ENCODE measurements at places on chromosomes 13 and 19. TPM values are rescaled to one million over a fixed set of nuclear protein-coding genes. Genes with fewer than 3 reads are reported as not detected.

- no peak for DNase-seq
- H3K27me3 ChIP-seq, result no peaks in the 10 kb centered on the region
- no peak overlapping the region for H3K4me3 ChIP-seq
- H3K36me3 ChIP-seq, result no peaks in the 10 kb centered on the region
These were observed 1093.0 kb upstream of the MIR17HG start for GRCh38 chr13:90254437-90254836.

Gene CGB2
- total RNA-seq, result not detected

Gene PIK3R2
- 21.8 TPM for total RNA-seq

GRCh38 chr13:30776661-30777060 lies 41.3 kb downstream of the ALOX5AP start:
- H3K27me3 ChIP-seq, result no peaks in the 10 kb centered on the region
- H3K4me3 ChIP-seq, result no peak overlapping the region
- H3K27ac ChIP-seq, result no peak overlapping the region

DNA sequence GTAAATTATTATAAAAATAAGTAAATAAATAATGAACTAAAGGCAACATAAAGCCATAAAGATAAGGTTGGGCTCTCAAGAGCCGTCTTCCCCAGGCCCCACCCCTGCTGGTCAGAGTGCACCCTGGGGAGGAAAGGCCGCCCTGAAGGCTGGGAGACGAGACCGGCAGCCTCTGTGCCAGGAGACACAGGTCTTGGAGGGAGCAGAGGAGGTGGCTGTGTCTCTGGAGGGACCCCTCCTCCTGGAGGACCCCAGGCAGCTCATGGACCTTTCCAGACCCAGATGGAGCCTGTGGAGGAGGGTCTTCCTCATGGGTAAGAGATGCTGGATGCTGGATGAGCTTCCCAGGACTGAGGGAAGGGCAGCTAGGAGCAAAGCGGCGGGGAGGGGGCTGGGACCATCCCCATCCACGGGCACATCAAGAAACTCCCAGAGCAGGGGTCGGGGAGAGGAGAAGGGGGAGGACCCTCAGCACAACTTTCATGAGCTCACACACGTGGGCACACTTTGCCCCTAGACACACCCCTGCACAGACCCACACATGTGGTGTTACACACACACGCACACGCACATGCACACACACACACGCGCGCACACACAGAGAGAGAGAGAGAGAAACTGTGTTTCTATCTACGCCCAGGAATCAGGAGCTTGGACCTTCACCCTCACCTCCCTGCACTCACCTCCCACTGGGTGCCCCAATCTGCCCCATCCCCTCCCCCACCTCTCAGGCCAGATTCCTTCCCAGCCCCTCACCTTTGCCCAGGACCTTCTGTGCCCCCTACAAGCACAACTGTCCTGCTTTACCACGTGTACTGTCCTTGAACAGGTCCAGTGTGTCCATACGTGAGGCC lies at the start of gene CEACAM18:
CEACAM18 (plus strand) TSS at position 159 of the 854 bp plus-strand sequence.
- no peak for DNase-seq
- H3K36me3 ChIP-seq, result no peaks in the 10 kb centered on the region
- no peaks in the 10 kb centered on the region for H3K27me3 ChIP-seq
- H3K4me3 ChIP-seq, result no peak within 1 kb of the TSS
- no peak within 1 kb of the TSS for H3K27ac ChIP-seq
- no peaks in the 10 kb centered on the region for H3K4me1 ChIP-seq

- H3K36me3 ChIP-seq, result no peaks in the 10 kb centered on the region
- no peak overlapping the region for H3K4me3 ChIP-seq
- no peak overlapping the region for H3K27ac ChIP-seq
- no peaks in the 10 kb centered on the region for H3K4me1 ChIP-seq
These were observed 21.9 kb upstream of the TTYH1 start for GRCh38 chr19:54393381-54393780.

DNA sequence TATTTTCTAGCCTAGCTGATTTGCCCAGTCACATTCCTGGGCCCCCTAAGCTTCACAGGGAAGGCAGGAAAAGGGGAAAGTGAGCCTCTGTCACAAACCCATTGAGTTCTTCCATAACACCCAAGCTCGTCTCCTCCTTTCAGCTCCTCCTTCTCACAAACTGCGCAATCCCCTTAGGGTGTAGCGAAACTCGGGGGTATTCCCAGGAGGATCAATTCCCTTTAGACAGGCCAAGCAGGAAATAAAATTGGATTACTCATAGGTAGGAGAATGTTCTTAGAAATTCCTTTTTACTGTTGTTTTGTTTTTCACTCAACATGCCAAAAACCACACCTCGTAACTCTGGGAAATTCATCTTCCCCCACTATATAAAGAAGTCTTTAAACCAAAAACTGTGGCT lies 139.3 kb downstream of the IRS2 start:
- no peak overlapping the region for H3K4me3 ChIP-seq
- no peaks in the 10 kb centered on the region for H3K27me3 ChIP-seq
- no peaks in the 10 kb centered on the region for H3K4me1 ChIP-seq
- no peak for DNase-seq
- H3K36me3 ChIP-seq, result no peaks in the 10 kb centered on the region

Gene APC2
- 0.26 TPM for total RNA-seq

Gene CPT1C
- total RNA-seq, result 6.5 TPM

GRCh38 chr13:88526186-88526852 lies 855.1 kb downstream of the SLITRK5 start:
- no peaks in the 10 kb centered on the region for H3K36me3 ChIP-seq
- H3K27me3 ChIP-seq, result no peaks in the 10 kb centered on the region
- no peak overlapping the region for H3K27ac ChIP-seq
- H3K4me1 ChIP-seq, result no peaks in the 10 kb centered on the region
- DNase-seq, result no peak

- no peaks in the 10 kb centered on the region for H3K4me1 ChIP-seq
- H3K36me3 ChIP-seq, result no peaks in the 10 kb centered on the region
- H3K4me3 ChIP-seq, result no peak overlapping the region
- DNase-seq, result no peak
- no peak overlapping the region for H3K27ac ChIP-seq
- no peaks in the 10 kb centered on the region for H3K27me3 ChIP-seq
These were observed 116.2 kb upstream of the FNDC3A start for GRCh38 chr13:48859272-48860105.

DNA sequence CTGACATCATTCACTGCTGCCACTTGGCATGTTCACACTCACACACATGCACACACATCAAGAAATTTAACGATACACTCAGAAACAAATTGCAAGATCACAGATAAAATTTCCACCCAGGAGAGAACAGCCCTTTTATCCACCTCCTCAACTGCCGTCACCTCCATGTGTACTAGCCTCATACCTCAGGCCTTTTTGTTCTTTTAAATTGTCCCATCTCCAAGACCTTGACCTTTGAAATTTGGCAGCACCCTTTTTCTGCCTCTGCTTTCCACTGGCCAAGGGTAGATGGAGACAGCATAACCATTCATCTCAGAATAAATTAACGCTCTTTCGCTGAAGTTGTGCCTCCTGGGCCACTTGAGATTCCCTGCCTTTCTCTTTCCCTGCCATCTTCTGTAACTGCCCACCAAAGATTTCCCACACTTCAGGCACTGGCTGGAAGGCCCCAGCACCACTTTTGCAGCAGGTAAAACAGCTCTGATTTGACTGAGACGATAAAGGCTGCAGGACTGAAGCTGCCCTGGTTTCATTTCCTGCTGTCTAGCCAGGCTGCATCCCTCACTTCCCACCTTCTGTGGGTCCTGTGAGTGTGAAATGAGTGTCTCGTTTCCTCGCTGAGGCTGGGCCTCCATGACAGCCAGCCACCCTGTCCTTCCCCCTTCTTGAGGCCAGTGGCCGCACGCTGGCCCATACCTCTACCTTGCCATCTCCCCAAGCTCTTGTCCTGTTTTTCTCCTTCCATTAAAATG lies 39.3 kb downstream of the MBNL2 start:
- no peaks in the 10 kb centered on the region for H3K27me3 ChIP-seq
- peak overlapping the region; percentile 17 for H3K27ac ChIP-seq
- H3K36me3 ChIP-seq, result no peaks in the 10 kb centered on the region
- no peak for DNase-seq

GRCh38 chr13:25493931-25494640 lies 122.3 kb downstream of the ATP8A2 start:
- H3K27ac ChIP-seq, result no peak overlapping the region
- DNase-seq, result no peak
- no peaks in the 10 kb centered on the region for H3K27me3 ChIP-seq
- H3K36me3 ChIP-seq, result no peaks in the 10 kb centered on the region
- no peaks in the 10 kb centered on the region for H3K4me1 ChIP-seq

GRCh38 chr13:68948586-68948985 lies 1159.0 kb upstream of the ATXN8OS start:
- no peaks in the 10 kb centered on the region for H3K4me1 ChIP-seq
- H3K4me3 ChIP-seq, result no peak overlapping the region
- DNase-seq, result no peak
- H3K27ac ChIP-seq, result no peak overlapping the region
- no peaks in the 10 kb centered on the region for H3K27me3 ChIP-seq

- no peak overlapping the region for H3K27ac ChIP-seq
- no peak for DNase-seq
- no peaks in the 10 kb centered on the region for H3K4me1 ChIP-seq
- no peaks in the 10 kb centered on the region for H3K36me3 ChIP-seq
These were observed 24.9 kb upstream of the WDR18 start for GRCh38 chr19:958967-959855.

Gene CFAP97D2
- total RNA-seq, result not detected

Gene FXYD5
- total RNA-seq, result 71.7 TPM

Gene EVI5L
- total RNA-seq, result 13.4 TPM

GRCh38 chr19:29415507-29415906 lies 110.3 kb upstream of the VSTM2B start:
- no peaks in the 10 kb centered on the region for H3K36me3 ChIP-seq
- H3K27ac ChIP-seq, result no peak overlapping the region
- H3K4me1 ChIP-seq, result no peaks in the 10 kb centered on the region
- DNase-seq, result no peak
- no peaks in the 10 kb centered on the region for H3K27me3 ChIP-seq

DNA sequence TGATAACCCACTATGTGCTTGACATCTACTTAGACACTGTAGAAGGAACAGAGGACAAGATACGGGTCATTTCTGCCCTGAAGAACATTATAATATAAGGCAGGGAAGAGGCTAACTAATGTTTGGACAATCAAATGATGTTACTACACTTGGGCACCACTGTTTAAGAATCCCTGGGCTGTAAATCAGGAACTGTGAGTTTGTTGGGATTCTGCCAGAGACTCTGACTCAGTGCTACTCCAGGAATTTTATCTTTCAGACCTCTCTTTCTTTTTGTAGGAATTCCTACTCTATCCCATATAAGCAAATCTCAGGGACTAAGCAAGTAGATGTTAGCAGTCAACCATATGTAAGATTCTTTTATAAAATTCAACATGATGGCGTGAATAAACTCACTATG lies 3.1 kb upstream of the ZNF471 start:
- no peak for DNase-seq
- H3K27me3 ChIP-seq, result no peaks in the 10 kb centered on the region
- H3K4me1 ChIP-seq, result no peaks in the 10 kb centered on the region
- no peak overlapping the region for H3K27ac ChIP-seq
- no peak overlapping the region for H3K4me3 ChIP-seq
- H3K36me3 ChIP-seq, result no peaks in the 10 kb centered on the region

GRCh38 chr13:39740761-39741160 lies 85.3 kb downstream of the COG6 start:
- no peaks in the 10 kb centered on the region for H3K4me1 ChIP-seq
- no peak for DNase-seq
- no peaks in the 10 kb centered on the region for H3K27me3 ChIP-seq

Measured in aorta (tissue), 5 donors.